ENCODE measurements at places on chromosomes 7 and 10.

DNA sequence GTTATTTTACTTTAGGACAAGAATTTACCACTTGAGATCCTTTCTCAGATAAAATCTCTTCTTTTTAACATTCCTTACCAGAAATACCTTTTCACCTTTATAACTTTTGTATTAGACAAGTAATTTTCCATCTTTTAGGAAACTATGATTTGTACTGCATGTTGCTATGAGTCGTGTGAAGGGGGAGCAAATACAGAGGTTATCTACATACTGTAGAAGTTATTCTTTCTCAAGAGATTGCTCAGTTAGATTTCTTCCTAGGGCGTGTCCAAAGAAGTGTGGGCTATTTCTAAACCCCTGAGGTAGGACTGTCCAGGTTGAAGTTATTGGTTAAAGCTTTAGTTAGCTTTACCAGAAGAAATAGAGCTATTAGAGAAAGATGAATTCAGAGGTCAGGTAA is 30.2 kb upstream of the ARHGAP12 start:
- DNase-seq, result no peak

DNA sequence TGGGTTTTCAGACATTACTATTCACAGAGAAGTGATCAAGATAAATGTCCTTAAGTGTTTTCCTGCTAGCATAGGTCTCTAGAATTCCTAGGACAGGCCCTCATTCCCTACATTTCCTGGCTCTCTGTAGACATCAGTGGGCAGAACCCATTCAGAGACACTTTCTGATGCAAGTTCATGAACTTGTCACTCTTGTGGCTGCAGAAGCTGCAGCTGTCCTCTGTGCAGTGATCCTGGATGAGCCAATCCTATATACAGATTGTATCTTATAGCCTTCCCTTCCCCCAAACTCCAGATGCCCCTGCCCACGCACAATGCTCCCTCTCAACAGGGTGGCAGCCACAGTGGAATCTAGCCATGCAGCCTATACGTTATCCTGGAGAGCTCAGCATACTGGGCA is 12.6 kb upstream of the GRB10 start:
- DNase-seq, result no peak

GRCh38 chr7:2566890-2567678 is 8.3 kb downstream of the IQCE start:
- DNase-seq, result no peak

- DNase-seq, result no peak
Observed at GRCh38 chr7:85890244-85890811, 703.5 kb upstream of the SEMA3D start.

GRCh38 chr10:76382381-76382851 is 951.0 kb downstream of the LRMDA start:
- no peak for DNase-seq

GRCh38 chr7:139656387-139656786 is 121.4 kb downstream of the HIPK2 start:
- DNase-seq, result no peak

All from omental fat pad (tissue), 4 donors.